ENCODE measurements at places on chromosomes 2 and 18.

DNA sequence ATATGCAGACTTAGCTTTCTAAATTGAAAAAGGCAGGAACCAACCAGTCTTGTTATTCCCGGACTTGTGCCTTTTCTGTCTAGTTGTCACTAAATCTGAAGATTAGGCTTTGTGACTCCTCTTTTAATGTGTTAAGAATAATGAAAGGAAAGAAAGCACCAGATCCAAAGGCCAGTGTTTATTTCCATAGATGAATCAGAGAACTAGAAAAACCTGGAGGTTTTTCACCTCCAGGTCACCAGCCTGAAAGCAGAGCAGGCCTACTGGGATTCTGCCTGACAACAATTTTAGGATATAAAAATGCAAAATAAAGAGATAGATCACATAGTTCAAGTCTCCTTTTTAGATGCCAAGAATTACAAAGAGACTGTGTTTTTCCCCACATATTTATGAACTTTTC lies 160.4 kb downstream of the GULP1 start:
- DNase-seq = no peak

GRCh38 chr2:36357847-36358659 lies 2.5 kb downstream of the CRIM1 start:
- DNase-seq = peak; percentile 35

- DNase-seq = no peak
Observed at GRCh38 chr2:152062125-152063091, 36.4 kb downstream of the CACNB4 start.

DNA sequence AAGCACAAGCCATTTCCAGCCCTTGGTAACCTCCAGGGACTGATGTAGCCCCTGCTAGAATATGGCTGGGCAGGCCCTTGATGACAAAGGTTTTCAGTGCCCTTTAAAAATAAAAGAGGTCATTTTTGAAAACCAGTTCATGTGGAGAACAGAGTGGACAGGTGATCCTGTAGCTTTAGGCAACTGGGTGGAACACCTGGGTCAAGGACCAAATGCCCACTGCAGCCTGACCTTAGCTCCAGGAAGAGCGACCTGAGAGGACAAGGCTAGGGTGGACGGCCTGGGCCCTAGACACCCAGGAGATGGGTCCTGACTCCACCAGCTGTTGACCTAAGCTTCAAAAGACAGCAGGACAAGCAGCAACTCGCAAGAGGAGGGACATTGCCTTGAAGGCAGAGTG lies 116.6 kb downstream of the LIPG start:
- DNase-seq = no peak
